ENCODE measurements at places on chromosomes 7 and 10.

- peak; percentile 79 for DNase-seq
Measured at GRCh38 chr7:1567896-1568510, 1.8 kb downstream of the PSMG3 start.

- DNase-seq: no peak
Measured at GRCh38 chr7:85407391-85407790, 220.5 kb upstream of the SEMA3D start.

GRCh38 chr10:29496341-29497162, 138.2 kb downstream of the SVIL start:
- peak; percentile 75 for DNase-seq

- no peak for DNase-seq
Measured at GRCh38 chr7:38282081-38282480, 8.6 kb upstream of the TARP start.

GRCh38 chr10:86500846-86501245, 20.7 kb downstream of the WAPL start:
- DNase-seq: no peak

GRCh38 chr10:62779487-62780248, 24.9 kb upstream of the ADO start:
- no peak for DNase-seq

DNA sequence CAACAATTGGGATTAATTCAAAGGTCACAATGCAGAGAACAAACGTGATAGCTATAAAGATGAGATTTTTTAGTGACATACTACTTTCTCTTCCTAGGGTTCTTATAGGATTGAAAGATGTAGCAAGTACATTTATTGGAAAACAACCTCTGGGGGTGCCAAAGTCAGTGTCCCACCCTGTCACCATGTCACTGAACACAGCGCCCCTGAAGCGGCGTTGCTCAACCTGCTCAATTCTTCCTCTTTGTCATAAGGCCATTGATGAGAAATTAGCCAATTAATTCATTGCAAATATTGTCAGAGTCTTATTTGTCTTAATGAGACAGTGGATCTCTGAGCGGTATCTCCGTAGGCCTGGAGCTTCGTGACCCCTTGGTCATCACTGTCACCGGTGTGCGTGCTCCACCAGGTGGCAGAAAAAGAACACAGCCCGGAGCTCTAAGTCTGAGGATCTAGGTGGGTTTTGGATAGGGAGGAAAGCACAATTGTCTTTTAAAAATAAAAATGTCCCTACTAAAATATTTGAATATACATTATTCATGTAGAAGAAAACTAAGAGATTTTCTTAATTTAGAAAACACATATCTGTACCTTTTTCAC, 362.6 kb downstream of the PAXIP1 start:
- no peak for DNase-seq

- DNase-seq: no peak
Measured at GRCh38 chr10:120980279-120981255, 129.4 kb downstream of the WDR11 start.

DNA sequence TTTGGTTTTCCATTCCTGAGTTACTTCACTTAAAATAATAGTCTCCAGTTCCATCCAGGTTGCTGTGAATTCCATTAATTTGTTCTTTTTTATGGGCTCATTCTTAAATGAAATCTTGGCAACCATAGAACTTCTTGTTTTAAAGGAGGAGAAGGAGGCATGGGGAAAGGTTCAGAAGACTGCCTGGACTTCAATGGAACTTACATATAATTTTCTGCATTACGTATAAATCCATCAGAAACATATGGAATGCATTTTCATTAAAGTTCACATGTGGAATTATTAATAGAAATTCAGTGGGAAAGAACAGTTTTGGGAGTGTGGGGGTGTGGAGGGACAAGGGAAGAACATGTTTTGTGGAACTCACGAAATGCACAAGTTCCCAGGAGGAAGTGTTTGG, 176.6 kb upstream of the PRKCQ start:
- peak; percentile 24 for DNase-seq

GRCh38 chr7:29408841-29409243, 154.8 kb upstream of the PRR15 start:
- DNase-seq: peak; percentile 75

DNA sequence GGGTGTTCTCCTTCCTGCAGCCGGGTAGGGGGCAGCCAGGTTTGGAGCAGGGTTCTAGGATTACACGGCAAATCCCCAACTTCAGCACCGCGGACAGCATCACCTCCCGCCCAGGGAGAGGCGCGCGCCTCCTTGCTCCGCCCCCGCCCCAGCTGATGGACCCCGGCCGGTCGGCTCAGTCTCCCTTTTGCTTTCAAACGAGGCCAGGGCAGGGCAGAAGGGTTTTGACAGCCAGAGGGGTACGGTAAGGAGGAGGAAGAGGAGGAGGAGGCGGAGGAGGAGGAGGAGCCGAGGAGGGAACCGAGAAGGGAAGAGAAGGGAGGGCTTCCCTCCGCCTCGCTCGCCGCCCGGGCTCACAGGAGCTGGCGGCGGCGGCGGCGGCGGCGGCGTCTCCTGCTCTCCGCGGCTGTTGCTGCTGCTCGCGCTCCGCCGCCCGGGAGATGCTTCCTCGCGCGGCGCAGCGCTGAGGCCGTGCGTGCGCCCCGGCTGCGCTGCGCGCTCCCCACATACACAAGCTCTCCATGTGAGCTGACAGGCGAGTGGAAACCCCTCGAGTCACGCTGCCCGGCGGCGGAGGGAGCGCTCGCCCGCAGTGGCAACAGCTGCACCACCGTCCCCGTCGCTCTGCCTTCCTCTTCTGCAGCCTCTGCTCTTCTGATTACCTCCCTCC, 615 bp upstream of the CNTNAP2 start:
- DNase-seq: peak; percentile 92

- DNase-seq: no peak
Measured at GRCh38 chr10:58704226-58704625, 191.6 kb downstream of the BICC1 start.

DNA sequence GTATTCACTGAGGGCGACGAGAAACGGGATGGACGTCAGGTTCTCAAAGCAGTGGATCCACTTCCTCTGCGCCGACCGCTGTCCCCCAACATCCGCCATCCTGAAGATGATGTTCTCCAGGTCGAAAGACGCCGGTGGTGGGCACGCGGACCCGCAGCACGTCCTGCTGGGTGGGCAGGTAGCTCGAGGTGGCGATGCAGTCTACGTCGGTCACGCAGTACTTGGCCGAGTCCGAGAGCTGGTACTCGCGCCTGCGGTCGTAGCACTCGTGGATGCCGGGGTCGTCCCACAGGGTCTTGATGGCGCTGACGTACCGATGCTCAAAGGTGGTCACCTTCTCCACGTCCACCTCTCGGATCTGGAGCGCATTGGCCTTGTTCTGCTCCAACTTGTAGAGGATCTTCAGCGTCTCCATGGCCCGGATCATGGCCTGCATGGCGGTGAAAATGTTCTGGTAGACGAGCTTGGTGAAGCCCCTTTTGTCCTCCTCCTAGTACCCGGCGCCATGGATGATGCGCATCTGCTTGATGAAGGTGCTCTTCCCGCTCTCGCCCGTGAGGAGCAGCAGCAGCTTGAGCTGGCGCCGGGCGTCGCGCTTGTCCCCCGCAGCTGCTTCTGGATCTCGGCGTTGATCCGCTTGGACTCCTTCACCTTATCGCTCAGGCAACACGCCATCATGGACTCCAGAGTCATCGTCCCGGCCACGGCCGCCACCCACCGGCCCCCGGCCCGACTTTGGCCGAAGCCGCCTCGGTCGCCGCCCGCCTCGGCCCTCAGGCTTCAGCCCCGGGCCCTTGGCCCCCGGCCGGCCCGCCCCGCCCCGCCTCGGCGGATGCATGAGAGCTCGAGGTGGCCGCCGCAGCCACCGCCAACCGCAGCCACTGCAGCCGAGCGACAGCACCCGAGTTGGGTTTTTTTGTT, 122.9 kb upstream of the KCTD7 start:
- DNase-seq: no peak

DNA sequence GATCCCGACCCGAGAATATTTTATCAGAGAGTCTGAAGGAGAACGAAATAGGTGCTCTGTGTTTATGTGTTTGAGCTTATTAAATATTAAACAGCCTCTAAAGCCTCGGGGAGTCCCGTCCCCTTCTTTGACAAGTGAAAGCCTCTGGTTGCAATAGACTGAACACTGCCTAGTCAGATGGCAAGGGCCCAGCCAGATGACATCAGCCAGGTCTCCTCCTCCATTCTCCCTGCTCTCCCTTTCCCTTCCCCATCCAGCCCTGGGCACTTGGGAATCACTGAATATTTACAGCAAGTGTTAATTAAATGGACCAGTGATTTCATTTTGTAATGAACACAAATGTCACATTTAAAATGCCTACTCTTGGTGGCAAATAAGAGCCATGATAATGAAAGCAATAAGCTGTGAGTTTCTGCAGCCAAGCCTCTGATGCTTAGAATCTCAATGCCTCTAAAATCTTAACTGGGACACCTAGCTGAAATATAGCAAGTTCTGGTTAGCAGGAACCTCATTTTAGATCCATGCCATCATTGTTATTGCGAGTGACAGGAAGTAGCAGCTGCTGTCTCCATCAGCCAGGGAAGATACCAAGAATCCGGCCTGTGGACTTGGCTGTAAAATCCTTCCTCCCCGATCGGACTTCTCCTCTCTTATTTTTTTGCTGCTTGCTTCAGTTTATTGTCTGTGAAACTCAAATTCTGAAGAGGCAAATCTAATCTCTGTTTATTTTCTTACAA, 202.1 kb downstream of the PRPF18 start:
- peak; percentile 57 for DNase-seq

- DNase-seq: peak; percentile 51
Measured at GRCh38 chr10:36119455-36119854, 477.4 kb upstream of the FZD8 start.

Data from right hindlimb (tissue), 1 donor.